ENCODE measurements at places on chromosomes 2 and 18.

DNA sequence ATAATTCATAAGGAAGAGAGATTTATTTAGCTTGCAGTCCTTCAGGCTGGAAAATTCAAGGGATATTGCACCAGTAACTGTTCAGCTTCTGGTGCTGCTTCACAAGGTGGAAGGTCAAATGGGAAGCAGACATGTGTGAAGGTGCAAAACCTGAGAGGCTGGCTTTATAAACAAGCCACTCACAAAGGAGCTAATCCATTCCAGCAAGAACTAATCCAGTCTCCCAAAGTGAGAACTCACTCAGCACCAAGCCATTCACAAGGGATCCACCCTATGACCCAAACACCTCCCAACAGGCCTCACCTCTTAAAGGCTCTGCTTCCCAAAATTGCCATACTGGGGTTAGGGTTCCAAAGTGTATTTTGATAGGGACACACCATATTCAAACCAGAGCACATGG is 1018.4 kb upstream of the ACVR2A start:
- DNase-seq: no peak

GRCh38 chr2:224036731-224037361 is 2.2 kb downstream of the SERPINE2 start:
- no peak for DNase-seq

GRCh38 chr2:40225670-40226210 is 226.2 kb downstream of the SLC8A1 start:
- DNase-seq: no peak

DNA sequence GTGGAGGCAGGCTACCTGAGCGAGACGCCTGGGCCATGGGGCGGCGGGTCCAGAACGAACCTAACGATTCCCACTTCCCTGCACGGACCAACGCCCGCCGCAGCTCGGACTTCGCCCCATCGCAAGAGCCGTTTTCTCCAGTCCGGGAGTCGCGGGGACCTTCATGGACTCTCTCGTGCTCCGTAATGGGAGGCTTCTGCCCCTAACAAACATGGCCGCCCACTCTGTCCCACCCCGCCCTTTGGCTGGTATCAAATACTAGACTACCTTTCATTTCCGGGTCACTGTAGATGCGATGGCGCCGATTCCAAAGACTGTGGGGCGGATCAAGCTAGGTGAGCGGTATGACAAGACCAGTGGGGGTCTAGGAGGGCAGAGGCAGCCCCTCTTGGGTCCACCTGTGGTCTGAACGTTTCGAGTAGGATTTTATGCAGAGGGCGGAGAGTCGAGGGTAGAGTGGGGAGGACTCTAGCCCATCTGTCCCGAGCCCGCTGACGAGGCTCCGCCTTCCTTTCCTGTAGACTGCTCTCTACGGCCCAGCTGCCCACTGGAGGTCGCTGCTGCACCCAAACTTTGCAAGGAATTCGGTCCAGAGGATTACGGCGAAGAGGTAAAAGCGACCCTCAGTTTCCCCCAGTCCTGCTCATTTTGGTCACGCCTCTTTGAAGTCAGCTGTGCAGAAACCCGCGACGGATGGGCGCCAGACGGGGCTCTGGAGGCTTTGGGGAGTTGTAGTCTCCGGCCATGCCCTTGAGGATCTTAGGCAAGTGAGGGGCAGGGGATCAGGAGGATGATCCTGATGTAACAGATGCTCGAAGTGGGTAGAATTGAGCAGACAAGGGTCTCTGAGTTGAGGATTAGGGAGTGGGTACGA is at the start of the genes CCDC142 and TTC31:
Gene CCDC142, minus strand, starts transcription at position 198 of the 874 bp plus-strand sequence. Its CDS starts 161 bp downstream, at position 37.
Gene TTC31, plus strand, starts transcription at position 281 of the 874 bp plus-strand sequence. Its CDS starts 15 bp downstream, at position 296.
- peak; percentile 98 for DNase-seq

GRCh38 chr18:3526421-3527354 is 76.7 kb downstream of the TGIF1 start:
- no peak for DNase-seq

Measured in lung (tissue), 17 donors.